ENCODE measurements at places on chromosomes 7 and 10.

- DNase-seq: no peak
Observed at GRCh38 chr7:106866298-106867281, 1.5 kb downstream of the PIK3CG start.

GRCh38 chr10:50497758-50498157, 126.0 kb downstream of the SGMS1 start:
- DNase-seq: no peak

DNA sequence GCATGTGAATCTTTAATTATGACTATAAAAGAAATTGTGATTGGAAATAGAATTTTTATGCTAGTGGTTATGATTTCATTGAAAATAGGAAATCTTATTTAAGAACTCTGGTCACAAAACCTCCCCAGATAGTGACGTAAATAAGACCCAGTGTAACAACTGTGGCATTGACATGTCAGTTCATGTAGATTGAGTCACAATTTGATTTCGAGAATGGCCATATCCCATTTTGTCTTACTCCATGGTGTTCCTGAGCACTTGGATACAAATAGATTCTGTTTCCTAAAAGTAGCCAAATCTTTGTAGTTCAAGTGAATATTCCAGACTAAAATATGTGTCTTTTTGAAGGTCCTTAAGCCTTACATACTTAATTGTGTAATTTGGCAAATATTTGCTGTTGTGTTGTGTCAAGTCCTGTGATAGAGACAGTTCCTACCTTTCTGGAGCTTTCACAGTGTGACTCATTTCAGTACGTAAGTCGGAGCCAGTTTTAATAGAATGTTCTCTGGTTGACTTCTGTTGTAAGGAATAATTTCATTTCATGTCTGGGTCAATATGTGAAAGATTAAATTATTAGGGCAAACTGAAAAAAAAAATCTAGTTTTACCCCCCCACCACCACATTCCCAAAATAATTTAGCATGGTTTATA, 37.1 kb upstream of the TOMM7 start:
- no peak for DNase-seq

DNA sequence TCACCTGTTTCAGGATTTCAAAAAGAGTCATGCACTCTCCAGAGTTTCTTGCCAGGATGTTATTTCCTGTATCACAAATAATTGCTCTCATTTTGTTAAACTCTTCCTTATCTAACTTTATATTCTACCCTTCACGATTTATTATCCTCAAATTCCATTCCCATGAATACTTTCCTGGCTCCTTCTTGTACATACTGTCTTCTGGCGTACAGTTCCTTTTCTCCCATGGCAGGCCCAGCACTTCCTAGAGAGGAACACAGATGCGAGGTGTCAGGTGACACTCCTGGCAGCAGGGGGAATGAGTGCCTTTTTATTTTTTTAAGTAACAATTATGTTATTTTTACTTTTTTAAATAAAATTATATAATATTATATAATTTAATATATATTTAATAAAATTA, 411.9 kb downstream of the TFEC start:
- DNase-seq: no peak

All from stimulated activated CD4-positive, alpha-beta T cell treated with anti-CD3 and anti-CD28 coated beads, Interleukin-12 subunit alpha, Interleukin-12 subunit beta, amount 100 ng/mL, for 24 hours (primary cell).